Mucosa of descending colon (tissue), 3 donors: ENCODE measurements at places on chromosomes 4 and X. TPM values are rescaled to one million over a fixed set of nuclear protein-coding genes. Genes with fewer than 3 reads are reported as not detected.
A peak's percentile ranks its signal among the peaks of the same experiment; 100 is the strongest.

MMAA gene
- 20.8 TPM for total RNA-seq

LUZP4 gene
- not detected for total RNA-seq

DNA sequence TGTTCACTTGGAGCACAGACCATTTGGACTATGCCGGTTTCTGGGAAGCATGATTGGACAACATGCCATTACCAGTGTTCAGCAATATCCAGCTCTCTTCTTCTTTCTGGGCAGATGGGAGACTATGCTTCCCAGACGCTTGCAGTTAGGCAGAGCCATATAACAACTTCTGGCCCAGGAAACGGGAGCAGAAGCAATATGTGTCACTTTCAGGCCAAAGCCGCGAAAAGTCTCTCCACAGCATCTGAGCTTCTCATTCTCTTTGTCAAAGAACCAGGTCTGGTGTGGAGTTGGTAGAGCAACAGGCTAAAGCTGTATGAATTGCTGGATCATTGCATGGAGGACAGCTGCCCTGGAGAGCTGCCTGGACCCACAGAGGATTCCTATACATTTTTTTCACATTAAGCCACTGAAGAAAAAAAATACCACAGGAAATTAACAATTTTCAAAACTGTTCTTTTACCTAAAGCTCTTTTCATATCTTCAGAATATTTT, 131.4 kb upstream of the FRG1 start:
- no peak for DNase-seq

AWAT2 gene
- not detected for total RNA-seq

- DNase-seq: no peak
Observed at GRCh38 chrX:100625985-100626491, 10.6 kb downstream of the TSPAN6 start.

PDCL2 gene
- not detected for total RNA-seq

RBMXL3 gene
- not detected for total RNA-seq

GPR173 gene
- total RNA-seq: 1.3 TPM

DNA sequence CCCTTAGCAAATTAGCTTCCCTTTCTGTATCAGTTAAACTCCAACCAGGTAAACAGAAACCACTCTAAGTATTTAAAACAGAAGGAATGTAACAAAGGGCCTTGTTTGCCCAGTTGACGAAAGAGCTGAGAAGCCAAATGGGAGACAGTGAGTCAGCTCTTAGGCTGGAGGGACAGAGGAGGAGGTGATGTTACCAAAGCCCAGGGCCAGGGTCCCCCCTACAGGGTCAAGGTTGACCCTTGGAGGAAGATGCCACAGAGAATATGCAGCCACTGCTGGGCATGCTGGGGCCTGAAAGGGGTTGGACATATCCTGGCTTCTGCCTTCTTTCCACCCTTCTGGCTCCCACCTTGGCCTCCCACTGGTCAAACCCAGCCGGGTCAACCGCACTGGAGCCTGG, 38.3 kb upstream of the LGI2 start:
- DNase-seq: no peak

DNA sequence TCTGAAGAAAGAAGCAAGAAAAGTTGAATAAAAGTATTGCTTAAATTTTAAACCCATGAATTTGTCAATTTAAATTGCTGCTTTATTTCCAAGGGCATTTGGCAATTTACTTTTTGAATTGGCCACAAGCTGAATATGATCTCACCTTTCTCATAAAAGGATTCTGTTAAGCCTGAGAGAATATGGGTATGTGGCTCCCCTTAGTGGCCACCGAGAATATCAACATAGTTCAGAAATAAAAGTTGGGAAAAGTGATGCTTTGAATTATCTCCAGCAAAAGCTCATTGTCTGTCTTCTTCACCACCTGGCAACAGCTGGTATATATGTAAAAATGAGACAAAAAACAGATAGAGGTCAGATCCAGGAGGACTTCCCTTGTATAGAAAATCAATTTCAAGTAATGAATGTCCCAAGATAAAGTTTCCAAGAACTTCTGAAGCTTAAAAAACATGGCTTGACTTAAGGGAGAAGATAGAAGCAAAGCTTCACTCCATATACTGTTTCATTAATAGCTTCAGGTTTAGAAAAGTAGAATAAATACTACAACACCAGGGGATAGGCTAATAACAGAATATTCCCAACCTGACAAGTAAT, 290.7 kb upstream of the FAM241A start:
- peak; percentile 28 for DNase-seq

DNA sequence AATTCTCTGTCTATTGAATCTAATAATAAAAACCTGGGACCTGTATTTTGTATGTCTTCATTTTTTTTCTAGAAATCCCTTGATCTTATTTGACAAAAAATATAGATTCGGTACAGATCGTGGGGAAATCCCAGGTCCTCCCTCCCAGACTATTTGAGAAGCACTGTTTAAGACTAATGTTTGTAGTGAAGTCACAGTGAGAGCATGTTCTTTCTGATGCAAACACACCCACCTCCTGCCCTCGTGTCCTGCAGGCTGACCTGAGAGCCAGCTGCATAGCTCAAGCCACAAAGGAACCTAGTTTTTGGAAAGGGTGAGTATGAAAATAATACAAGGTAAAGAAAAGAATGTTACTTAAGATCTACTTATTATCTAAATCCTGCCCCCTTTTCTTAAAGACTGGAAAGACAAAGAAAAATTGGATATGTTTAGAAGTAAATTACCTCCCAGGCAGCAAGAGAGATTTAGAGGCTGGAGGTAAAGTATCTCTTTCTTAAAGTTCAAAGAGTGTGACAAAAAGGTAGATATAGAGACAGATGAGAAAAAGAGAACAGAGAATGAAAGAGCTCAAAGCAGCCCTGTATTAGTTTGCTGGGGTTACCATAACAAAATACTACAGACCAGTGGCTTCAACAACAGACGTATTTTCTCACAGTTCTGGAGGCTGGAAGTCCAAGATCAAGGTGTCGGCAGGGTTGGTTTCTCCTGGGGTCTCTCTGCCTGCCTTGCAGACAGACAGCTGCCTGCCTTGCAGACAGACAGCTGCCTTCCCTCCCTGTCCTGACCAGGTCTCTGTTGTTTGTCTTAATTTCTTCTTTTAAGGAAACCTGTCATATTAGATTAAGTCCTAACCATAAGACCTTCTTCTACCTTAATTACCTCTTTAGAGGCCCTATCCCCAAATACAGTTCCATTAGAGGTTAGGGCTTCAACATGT, 20.4 kb upstream of the DCTD start:
- DNase-seq: no peak

TMSB15C gene
- total RNA-seq: 0.87 TPM

DNA sequence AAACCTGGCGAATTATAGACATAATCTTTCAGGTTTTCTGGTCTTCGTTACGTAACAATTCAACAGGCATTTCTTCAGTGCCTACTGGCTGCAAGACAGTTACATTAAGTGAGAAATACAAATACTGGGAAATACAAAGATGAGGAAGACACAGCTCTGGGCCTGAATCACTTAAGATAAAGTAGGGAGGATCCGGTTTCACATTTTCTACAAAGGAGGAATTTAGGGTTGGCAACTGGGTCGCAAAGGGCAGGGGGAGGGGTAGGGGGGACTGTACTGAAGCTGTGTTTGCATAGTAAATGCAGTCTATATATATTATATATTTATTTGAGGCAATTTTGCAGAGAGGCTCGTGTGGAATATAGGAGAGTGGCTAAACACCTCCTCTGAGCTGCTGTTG, 107.4 kb downstream of the MAML3 start:
- no peak for DNase-seq

DRD5 gene
- total RNA-seq: not detected

DNA sequence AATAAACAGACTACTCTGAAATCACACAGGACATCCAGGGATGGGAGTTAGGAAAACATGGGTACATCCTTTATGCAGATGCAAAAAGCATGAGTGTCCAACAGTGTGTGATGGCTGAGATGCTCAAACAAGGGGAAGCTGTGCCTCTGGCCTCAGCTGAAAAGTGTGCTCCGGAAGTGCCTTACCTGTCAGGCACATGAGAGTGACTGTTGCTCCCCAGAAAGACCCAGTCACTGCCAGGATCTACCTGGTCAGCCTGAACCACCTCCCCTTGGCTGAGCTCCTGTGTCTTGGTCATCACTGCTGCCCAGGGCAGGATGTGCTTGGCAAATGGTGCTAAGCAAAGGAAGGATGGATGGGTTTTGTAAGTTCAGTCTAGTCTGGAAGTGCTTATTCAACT, 4.0 kb downstream of the PPP2R2C start:
- DNase-seq: no peak

DNA sequence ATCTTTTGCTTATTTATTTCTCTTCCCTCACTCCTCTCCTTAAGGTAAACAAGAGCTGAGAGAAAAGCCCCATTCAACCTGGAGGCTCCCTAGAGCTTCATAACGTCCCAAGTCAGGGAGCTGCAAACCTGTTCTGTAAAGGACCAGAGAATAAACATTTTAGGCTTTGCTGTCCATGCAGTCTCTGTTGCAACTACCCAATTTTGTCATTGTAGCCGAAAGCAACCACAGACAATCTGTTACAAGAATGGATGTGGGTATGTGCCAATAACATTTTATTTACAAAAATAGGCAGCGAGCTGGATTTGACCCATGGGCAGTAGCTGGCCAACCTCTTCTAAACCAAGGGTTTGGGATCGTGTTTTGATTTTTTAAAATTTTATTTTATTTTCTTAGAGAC, 71.3 kb upstream of the TBL1X start:
- DNase-seq: no peak

- DNase-seq: no peak
Observed at GRCh38 chrX:23559975-23560374, 107.3 kb upstream of the PRDX4 start.
